ENCODE measurements at places on chromosomes 5 and 9. TPM values are rescaled to one million over a fixed set of nuclear protein-coding genes. Genes with fewer than 3 reads are reported as not detected.

The PCDHB12 gene
- 20.5 TPM for total RNA-seq

DNA sequence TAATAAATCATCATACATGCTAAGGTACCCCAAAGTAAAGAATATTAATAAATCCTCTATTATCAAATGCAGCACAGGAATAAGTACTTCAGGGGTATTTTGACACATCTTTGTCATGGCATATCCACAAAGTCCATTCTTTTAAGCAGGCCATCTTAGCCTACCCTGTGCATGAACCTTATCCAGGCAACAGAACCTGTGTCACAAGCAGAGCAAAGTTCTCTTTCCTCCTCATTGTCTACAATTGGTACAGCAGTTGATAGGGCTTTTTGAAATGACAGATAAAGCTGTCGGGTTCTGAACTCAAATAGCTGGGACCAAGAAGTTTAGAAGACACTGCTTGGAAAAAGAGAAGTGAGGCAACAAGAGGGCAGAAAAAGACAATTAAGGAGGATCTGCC, 30.8 kb upstream of the PURA start:
- H3K4me3 ChIP-seq: no peak overlapping the region
- H3K27ac ChIP-seq: no peak overlapping the region
- H3K36me3 ChIP-seq: no peaks in the 10 kb centered on the region
- no peak for DNase-seq
- H3K27me3 ChIP-seq: no peaks in the 10 kb centered on the region
- H3K4me1 ChIP-seq: no peaks in the 10 kb centered on the region

The DOK3 gene
- total RNA-seq: 7.7 TPM

DNA sequence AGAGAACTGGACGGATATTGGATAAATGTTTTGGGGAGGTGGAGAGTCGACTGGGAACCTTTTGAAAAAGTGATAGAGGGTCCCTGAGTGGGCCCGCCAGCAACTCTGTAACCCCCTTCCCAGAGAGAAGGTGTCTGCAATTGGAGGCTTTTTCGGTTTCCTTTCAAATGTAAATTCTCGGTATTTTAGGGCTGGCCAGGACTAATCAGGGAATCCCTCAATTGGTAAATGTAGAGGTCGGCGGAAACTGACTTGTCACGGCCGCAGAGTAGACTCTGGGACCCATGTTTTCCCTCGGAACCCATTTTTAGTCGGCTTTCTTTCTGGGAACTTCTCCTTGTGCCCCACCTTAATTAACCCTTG, 524 bp downstream of the CCNB1 start:
- peak overlapping the region; percentile 61 for H3K4me3 ChIP-seq
- no peak for DNase-seq
- no peaks in the 10 kb centered on the region for H3K27me3 ChIP-seq

- H3K4me1 ChIP-seq: no peaks in the 10 kb centered on the region
- no peaks in the 10 kb centered on the region for H3K36me3 ChIP-seq
- peak overlapping the region; percentile 39 for H3K27ac ChIP-seq
- no peaks in the 10 kb centered on the region for H3K27me3 ChIP-seq
- DNase-seq: peak; percentile 83
- no peak overlapping the region for H3K4me3 ChIP-seq
These were observed 128.3 kb downstream of the EFNA5 start for GRCh38 chr5:107542428-107542827.

The TAF1L gene
- 0.07 TPM for total RNA-seq

The ANKRD34B gene
- total RNA-seq: not detected

GRCh38 chr9:87149799-87150198, 202.5 kb upstream of the GAS1 start:
- no peaks in the 10 kb centered on the region for H3K4me1 ChIP-seq
- no peak overlapping the region for H3K4me3 ChIP-seq
- DNase-seq: no peak
- no peaks in the 10 kb centered on the region for H3K27me3 ChIP-seq
- H3K36me3 ChIP-seq: no peaks in the 10 kb centered on the region

GRCh38 chr5:41686191-41686590, 175.8 kb upstream of the PLCXD3 start:
- no peak overlapping the region for H3K4me3 ChIP-seq
- no peaks in the 10 kb centered on the region for H3K4me1 ChIP-seq
- no peaks in the 10 kb centered on the region for H3K36me3 ChIP-seq
- H3K27me3 ChIP-seq: no peaks in the 10 kb centered on the region

GRCh38 chr9:128637656-128638055, 19.0 kb downstream of the DYNC2I2 start:
- no peak overlapping the region for H3K4me3 ChIP-seq
- no peak overlapping the region for H3K27ac ChIP-seq
- H3K36me3 ChIP-seq: no peaks in the 10 kb centered on the region
- H3K27me3 ChIP-seq: no peaks in the 10 kb centered on the region
- peaks cover 4% of the 10 kb centered on the region for H3K4me1 ChIP-seq

GRCh38 chr5:113203916-113204315, 227.3 kb downstream of the DCP2 start:
- no peak for DNase-seq
- no peak overlapping the region for H3K4me3 ChIP-seq
- H3K36me3 ChIP-seq: no peaks in the 10 kb centered on the region
- no peaks in the 10 kb centered on the region for H3K4me1 ChIP-seq
- H3K27ac ChIP-seq: no peak overlapping the region

GRCh38 chr9:135903358-135903656, 4.0 kb downstream of the CAMSAP1 start:
- no peaks in the 10 kb centered on the region for H3K27me3 ChIP-seq
- DNase-seq: no peak
- H3K4me1 ChIP-seq: peaks cover 8% of the 10 kb centered on the region
- no peak overlapping the region for H3K27ac ChIP-seq
- no peak overlapping the region for H3K4me3 ChIP-seq
- no peaks in the 10 kb centered on the region for H3K36me3 ChIP-seq

The ACER2 gene
- total RNA-seq: 2.8 TPM

GRCh38 chr5:136686192-136686872, 321.0 kb upstream of the TRPC7 start:
- no peaks in the 10 kb centered on the region for H3K27me3 ChIP-seq
- H3K4me3 ChIP-seq: no peak overlapping the region
- H3K4me1 ChIP-seq: no peaks in the 10 kb centered on the region
- no peak overlapping the region for H3K27ac ChIP-seq

DNA sequence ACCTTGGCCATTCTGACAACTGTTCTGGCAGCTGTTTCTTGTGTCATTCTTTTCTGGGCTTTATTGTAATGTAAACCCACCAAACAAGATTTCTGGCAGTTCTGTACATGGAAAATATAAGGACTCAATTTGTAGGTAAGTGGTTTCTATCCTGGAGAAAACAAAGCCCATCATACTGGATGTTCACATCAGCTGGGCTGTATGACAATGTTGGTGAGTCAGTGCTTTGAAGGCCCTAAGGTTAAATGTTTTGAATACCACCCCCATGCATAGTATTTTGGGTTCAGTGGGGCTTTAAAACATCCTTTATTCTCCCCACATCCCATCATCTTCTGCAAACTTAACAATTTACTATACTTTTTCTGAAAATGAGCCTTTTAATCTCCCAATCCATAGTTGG, 52.5 kb downstream of the SH3GL2 start:
- H3K27ac ChIP-seq: no peak overlapping the region
- no peaks in the 10 kb centered on the region for H3K36me3 ChIP-seq
- no peak for DNase-seq
- no peaks in the 10 kb centered on the region for H3K27me3 ChIP-seq
- H3K4me3 ChIP-seq: no peak overlapping the region

The BARHL1 gene
- not detected for total RNA-seq

The RLN2 gene
- not detected for total RNA-seq

The COL27A1 gene
- total RNA-seq: 7.9 TPM

GRCh38 chr5:150073086-150073625, 13.2 kb downstream of the CSF1R start:
- no peaks in the 10 kb centered on the region for H3K27me3 ChIP-seq
- no peaks in the 10 kb centered on the region for H3K4me1 ChIP-seq
- no peaks in the 10 kb centered on the region for H3K36me3 ChIP-seq
- no peak overlapping the region for H3K27ac ChIP-seq
- peak; percentile 15 for DNase-seq

The TMEM232 gene
- total RNA-seq: 7.1 TPM

DNA sequence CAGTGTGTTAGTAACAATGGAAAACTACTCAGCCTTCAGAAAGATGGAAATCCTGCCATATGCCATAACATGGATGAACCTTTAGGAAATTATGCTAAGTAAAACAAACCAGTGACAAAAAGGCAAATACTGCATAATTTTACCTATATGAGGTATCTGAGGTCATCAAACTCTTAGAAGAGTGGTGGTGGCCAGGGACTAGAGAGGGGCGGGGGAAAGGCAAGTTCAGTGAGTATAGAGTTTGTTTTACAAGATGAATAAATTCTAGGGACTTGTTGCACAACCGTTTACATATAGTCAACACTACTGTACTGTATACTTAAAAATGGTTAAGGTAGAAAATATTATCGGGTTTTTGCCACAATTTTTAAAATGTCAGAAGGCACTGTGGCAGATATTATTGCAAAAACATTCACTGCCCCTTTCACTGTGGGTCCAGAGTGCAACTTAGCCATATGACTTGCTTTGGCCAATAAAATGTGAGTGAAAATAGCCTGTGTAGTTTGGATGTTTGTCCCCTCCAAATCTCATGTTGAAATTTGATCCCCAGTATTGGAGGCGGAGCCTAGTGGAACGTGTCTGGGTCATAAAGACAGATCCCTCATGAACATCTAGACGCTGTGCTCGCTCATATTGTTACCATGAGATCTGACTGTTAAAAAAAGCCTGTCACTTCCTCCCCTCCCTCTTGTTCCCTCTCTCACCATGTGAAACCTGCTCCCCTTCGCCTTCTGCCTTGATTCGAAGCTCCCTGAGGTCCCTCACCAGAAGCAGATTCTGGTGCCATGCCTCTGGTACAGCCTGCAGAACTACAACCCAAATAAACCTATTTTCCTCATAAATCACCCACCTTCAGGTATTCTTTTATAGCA, 9.5 kb downstream of the ZNF367 start:
- H3K4me3 ChIP-seq: no peak overlapping the region
- no peak overlapping the region for H3K27ac ChIP-seq
- no peak for DNase-seq
- H3K4me1 ChIP-seq: no peaks in the 10 kb centered on the region
- H3K27me3 ChIP-seq: no peaks in the 10 kb centered on the region

GRCh38 chr5:57804007-57804444, 321.4 kb upstream of the ACTBL2 start:
- no peak for DNase-seq
- no peaks in the 10 kb centered on the region for H3K27me3 ChIP-seq
- H3K36me3 ChIP-seq: no peaks in the 10 kb centered on the region
- H3K4me1 ChIP-seq: no peaks in the 10 kb centered on the region
- H3K4me3 ChIP-seq: no peak overlapping the region
- H3K27ac ChIP-seq: no peak overlapping the region

The GLT6D1 gene
- not detected for total RNA-seq

The FBXW5 gene
- total RNA-seq: 80.9 TPM

The SHOC1 gene
- total RNA-seq: not detected

The SARDH gene
- total RNA-seq: 2.7 TPM

The FRMD3 gene
- total RNA-seq: 13.3 TPM

The PCDHA6 gene
- 1.3 TPM for total RNA-seq

GRCh38 chr9:122816163-122816867, 12.1 kb downstream of the PDCL start:
- H3K4me1 ChIP-seq: no peaks in the 10 kb centered on the region
- no peaks in the 10 kb centered on the region for H3K27me3 ChIP-seq
- H3K4me3 ChIP-seq: no peak overlapping the region
- no peaks in the 10 kb centered on the region for H3K36me3 ChIP-seq
- DNase-seq: peak; percentile 49

DNA sequence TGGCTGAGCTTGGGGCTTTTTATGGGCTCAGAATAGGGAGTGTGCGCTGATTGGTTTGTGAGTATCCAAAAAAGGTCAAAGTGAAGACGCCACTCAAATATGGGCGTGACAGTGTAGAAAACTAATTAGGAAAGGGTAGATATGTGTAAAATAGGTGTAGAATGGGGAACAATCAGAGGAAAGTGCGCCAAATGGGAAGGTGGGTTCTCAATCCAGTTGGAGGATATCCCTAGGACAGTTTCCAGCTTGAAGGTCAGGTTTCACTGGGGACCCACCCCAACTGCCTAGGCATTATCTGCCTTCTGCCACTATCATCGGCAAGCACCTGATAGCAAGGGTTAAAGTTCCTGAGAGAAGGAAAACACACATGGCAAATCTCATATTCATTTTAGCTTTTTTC, 9.3 kb upstream of the MOCS2 start:
- H3K4me1 ChIP-seq: no peaks in the 10 kb centered on the region
- no peaks in the 10 kb centered on the region for H3K27me3 ChIP-seq
- H3K27ac ChIP-seq: no peak overlapping the region

DNA sequence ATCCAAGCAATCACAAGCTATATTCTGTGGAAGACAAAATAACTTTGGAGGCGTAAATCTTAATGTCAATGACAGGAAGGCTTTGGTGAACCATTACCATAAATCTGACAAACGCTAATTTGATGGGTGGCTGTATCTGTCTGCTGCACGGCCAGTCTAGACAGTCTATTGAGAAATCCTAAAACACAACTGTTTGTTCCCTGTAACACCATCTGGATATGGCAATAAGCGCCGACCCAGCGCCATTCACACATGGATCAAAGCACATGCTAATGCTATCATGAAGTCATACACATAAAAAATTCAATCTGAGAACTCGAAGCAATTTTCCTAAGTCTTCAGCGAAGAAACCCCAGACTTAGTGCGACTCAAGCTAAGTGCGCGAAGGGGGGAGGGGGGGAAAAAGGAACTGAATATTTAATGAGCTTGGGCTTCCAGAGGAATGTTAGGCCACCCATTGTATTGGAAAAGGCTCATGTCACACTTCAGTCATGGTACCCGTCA, 95.1 kb downstream of the ARL15 start:
- no peaks in the 10 kb centered on the region for H3K4me1 ChIP-seq
- H3K27me3 ChIP-seq: no peaks in the 10 kb centered on the region
- H3K36me3 ChIP-seq: no peaks in the 10 kb centered on the region
- H3K27ac ChIP-seq: no peak overlapping the region

The TXNDC8 gene
- not detected for total RNA-seq

- H3K27ac ChIP-seq: no peak overlapping the region
- no peaks in the 10 kb centered on the region for H3K4me1 ChIP-seq
- no peaks in the 10 kb centered on the region for H3K27me3 ChIP-seq
- DNase-seq: no peak
- H3K4me3 ChIP-seq: no peak overlapping the region
These were observed 1093.8 kb upstream of the CDH9 start for GRCh38 chr5:28132151-28132550.

- H3K4me3 ChIP-seq: peak within 1 kb of the TSS; percentile 76
- H3K27ac ChIP-seq: peak within 1 kb of the TSS; percentile 93
- no peaks in the 10 kb centered on the region for H3K36me3 ChIP-seq
- no peaks in the 10 kb centered on the region for H3K27me3 ChIP-seq
- no peaks in the 10 kb centered on the region for H3K4me1 ChIP-seq
These were observed at the start of gene OXCT1 for GRCh38 chr5:41869724-41870626. TSS of gene OXCT1 (minus strand) at chr5:41870425. CDS start at chr5:41870358, 67 bp downstream.
